ENCODE measurements at places on chromosomes 13 and 19. TPM values are rescaled to one million over a fixed set of nuclear protein-coding genes. Genes with fewer than 3 reads are reported as not detected.

IZUMO2 gene
- total RNA-seq, result not detected

DNA sequence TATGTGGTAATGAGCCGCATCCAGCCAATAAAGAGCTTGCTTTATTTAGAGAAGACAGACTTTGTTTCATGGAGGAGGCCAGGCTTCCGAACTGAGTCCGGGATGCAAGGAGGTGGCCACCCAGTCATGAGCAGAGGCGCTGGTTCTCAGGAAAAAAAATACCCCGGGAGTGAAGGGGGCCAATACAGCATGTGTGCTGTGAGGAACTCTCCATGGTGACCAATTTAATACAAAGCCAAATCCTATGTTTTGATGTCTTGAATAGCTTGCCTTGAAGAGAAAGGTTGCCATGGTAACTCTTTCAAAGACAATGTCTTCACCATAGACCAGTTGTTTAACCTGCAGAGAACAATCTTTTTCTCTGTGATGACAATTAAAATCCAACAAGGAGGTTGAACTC is 43.4 kb upstream of the PDCD5 start:
- no peak for DNase-seq

TRPC4 gene
- 6.5 TPM for total RNA-seq

TPTE2 gene
- not detected for total RNA-seq

GRCh38 chr13:97441368-97441767 is 7.4 kb downstream of the RAP2A start:
- no peak for DNase-seq

DNA sequence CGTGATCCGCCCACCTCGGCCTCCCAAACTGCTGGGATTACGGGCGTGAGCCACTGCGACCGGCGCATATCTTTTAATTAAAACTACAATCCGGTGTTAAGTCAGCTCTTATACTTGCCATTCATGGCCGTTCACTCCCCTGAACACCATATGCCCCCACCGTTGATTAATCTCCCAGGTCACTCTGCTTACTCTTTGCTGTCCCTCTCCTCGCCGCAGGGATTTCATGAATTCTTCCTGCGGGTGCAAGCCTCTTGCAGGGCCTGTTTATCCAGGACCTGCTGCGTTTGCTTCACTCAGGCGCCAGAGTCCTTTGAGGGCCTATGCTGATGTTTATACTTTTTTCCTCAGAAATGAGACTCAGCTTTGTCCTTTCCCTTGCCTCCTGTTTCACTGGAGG is 996 bp downstream of the ERVV-2 start:
- DNase-seq, result no peak

MBD3L3 gene
- not detected for total RNA-seq

DNA sequence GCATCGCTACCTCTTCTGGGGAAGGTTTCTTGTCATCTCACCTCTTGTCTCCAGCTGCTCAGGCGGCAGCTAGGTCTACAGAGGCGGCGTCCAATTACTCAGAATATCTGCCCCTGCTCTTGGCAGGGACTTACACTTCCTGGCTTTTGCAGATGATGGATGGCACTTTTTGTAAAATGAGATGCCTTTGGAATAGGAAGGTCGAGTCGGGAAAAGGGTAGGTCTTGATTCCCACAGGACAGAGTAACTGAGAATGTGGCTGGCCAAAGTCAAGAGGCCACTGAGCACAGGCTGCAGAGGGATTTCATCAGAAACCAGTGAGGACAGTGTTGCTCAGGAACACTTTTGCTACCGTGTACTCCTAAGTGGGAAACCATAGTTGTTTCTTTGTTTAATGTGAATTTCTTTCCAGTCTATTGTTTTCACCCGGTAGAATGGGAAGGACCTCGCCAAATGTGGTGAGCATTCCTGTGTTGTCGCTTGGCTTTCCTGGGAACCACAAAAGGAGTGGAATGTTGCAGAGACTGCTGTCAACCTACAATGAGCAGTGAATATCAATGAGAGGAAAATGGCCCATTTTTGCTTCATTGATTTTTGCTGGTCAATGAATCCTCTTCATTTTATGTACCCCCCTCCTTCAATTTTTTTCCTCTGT is 383.7 kb downstream of the HS6ST3 start:
- DNase-seq, result no peak

DNA sequence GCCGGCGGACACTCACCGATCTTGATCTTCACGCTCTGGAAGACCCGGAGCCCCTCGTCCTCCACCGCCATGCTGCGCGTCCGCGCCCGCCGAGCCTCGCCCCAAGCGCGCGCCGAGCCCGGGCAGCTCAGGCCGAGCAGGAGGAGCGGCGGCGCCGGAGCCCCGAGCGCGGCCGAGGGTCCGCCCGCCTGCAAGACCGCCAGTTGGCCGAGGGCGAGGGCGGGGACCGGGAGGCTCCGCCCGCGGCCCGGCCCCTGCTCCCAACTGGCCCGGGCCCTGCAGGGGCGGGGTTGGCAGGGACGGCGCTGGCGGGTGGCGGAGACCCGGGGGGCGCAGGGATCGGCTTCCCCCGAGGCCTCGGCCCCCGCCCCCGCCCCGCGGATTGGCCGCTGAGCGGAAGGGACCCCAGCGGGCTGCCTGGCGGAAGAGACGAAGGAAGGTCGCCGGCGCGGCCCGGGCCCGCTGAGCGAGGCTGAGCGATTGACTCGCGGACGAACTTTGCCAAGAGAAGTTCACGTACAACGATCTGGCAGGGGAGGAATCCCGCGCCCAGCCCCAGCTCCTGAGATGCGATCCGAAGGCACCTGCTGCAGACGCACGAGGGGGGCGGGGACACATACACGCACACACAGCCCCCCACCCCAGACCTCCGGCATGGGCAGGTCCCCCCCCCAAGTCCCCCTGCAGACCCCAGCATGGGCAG is at the start of gene RASA3:
TSS of gene RASA3 (minus strand) at position 205 of the 703 bp plus-strand sequence. CDS start at position 71, 134 bp downstream.
- DNase-seq, result peak; percentile 83

GRCh38 chr13:44410328-44410859 is 36.8 kb downstream of the SERP2 start:
- no peak for DNase-seq

Measured in endothelial cell (in vitro differentiated cells).